ENCODE measurements at places on chromosomes 7 and 10.

DNA sequence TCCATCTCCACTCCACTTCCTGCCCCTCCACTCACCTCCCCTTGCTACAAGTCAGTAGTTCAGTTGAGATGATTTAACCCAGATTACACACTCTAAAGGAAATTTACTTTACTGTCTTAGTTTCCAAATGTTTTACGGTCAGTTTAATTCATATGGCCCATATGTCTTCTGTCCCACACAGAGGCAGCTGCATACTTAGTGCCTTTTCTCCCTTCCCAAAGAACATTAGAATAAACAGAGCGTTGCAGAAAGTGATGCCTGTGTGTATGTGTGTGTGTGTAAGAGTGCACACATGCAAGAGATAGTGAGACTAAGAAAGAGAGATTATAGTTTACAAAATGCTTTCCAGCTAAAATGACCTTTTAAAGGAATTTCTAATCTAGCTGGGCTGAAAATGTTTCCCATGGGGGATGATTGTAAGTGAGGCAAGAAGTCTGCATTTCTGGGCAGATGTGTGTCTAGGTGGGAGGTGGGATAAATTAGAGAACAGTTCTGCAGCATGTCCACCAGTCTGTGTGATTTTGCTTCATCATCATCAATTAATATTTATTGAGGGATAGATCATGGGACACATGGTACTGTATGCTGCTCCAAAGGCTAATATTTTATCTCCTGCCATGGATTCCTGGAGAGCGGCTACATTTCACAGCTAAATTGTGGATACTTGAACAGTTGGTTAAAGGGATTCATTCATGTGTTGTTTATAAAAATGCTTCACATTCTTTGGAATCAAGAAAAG lies 81.5 kb downstream of the NXPH1 start:
- no peak for DNase-seq

- no peak for DNase-seq
Observed at GRCh38 chr7:116145245-116145852, 65.0 kb upstream of the TES start.

GRCh38 chr7:28183627-28184026 lies 3.0 kb upstream of the JAZF1 start:
- no peak for DNase-seq

DNA sequence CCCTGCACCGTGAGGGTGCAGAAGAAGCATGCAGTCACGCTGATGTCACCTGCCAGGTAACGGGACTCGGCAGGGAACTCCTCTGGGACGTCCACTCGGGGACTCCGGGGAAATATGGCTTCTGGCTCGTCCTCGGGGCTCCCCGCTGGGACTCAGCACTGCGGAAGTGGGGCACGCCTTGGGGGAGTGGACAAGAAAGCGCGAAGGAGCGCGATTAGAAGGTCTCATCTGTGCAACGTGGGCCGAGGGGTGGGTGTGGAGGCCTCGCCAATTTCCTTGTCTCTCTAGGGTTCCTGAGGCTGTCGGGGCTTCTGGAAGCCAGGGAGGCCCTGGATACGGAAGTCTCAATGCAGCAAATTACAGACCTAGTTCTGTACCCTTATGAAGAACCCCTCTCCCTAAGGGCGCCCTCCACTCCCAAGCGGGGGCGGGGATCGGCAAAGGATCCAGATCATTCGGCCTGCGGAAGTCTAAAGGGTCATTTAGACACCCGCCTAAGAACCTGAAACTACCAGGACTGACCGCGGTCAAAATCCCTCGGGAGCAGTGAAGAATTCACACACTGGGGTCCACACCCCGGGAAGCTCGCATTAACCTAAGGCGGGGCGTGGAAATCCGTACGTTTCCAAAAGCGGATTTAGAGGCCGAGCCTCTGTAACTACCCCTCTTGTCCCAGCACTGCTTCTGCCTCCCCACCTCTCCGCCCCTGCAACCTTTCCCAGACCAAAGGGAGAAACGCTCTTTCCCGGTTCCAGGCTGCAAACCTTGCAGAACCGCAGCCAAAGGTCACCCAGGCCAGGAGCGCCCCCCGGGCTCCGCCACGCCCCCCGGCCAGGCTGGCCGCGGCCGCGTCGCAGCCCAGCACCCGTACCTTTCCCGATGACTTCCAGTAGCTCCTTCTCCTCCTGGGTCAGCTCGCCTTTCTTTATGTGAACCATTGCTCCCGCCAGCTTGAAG lies 640 bp downstream of the ANKMY2 start:
- peak; percentile 55 for DNase-seq

DNA sequence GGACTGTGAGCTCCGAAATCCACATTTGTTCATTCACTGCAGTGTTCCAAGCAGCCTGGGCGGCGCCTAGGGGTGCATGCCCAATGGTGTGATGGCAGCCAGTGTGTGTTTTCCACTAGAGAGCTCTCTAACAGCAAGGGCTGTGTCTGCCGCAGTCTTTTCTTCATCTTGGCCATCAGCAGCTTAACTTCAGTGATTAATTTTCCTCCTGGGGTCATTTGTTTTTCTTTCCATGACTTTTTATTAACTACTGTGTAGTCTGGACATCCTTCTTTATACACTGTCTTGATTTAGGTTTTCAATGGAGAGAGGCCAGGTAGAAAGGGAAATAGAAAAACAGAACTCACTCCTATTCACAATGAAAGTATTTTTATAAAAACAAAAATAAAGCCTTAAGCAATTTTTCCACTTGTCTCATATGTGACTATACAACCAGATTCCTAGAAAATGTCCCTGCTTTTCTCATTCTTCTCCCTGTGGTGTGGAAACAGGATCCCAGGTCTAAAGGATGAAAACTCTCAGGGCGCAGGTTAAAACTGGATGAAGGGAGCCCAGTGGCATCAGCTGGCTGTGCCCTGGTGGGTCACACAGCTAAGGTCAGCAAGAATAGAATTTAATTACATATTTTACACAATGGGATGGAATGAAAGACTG lies 176.8 kb downstream of the PKD1L1 start:
- DNase-seq: no peak

DNA sequence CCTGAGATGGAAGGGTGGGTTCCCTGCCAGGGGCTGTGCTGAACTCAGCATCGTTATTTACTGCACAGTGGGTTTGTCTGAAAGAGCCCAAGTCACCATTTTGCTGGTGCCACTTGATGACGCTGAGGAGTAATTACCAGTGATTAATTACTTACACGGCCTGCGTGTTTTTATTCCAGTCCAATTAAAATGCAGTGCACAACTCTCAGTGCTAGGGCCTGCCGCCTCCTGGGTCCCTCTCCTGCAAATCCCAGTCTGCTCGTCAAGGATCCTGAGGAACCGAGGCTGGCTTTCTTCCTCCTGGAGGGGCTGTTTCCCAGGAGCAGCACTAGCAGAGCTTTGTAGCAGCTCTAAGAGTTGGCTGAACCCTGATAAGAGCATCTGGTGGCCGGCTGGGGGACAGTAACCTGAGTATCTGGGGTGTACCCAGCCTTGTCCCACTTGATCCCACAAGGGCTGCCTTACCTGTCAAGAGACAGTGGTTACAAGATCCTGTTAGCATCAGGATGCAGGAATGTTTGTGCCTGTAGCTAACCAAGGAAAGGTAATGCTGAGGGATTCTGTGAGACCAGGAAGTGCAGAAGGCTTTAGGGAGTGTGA lies 45.1 kb upstream of the LRRC4 start:
- DNase-seq: no peak

DNA sequence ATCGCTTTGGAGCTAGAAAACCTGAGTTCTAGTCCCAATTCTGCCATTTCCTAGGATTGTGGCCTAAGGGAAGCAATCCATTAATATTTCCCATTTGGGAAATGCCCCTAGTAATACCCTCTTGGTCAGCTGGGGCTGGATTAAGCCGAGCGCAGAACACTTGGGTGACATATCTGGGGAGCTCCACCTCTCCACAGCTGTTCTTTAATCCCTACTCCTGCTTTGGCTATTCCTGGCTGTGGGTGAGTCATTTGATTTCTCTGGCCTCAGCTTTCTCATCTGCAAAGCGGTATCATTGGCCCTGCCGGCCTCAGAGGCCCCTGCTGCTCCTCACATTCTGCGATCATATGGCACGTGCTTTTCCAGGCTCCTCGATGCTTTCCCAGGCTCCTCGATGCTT lies 108.3 kb downstream of the BUB3 start:
- no peak for DNase-seq

DNA sequence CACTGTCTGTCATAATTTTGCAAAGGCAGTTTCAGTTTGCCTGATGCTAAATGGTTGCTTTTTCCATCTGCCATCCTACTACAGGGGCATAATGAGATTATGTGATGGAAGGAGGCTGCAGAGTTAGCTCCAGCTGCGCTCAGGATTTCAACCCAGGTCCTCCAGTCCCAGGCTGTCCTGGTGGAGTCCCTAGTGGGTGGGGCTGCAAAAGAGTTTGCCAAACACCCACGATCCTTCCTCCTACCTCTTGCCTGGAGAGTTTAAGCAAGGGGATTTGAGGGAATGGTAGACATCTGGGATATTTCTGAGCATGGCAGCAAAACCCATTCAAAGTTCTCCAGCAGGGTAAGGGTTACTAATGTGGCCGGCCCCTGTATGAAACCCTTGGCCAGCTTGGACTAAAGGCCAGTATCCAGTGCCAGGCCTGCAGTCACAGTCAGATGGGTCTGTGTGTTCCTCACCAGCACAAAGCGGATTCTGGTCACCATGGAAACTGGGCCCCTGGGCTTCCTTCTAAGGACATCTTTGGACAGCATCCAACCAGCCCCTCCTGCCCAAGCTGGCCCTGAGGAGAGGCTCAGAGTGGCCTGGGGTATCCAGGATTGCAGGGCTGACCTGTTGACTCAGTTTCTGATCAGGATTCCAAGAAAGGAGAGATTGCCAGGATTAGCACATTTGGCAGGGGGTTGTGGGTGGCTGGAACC lies 42.7 kb upstream of the CHST3 start:
- DNase-seq: no peak

GRCh38 chr10:97154162-97154561 lies 31.6 kb downstream of the SLIT1 start:
- no peak for DNase-seq

GRCh38 chr7:31192986-31193385 lies 140.9 kb downstream of the ADCYAP1R1 start:
- no peak for DNase-seq

GRCh38 chr7:112938863-112939573 lies 147.6 kb downstream of the GPR85 start:
- DNase-seq: no peak

GRCh38 chr7:125670926-125671572 lies 741.4 kb upstream of the POT1 start:
- DNase-seq: no peak

GRCh38 chr10:27660268-27660667 lies 85.4 kb downstream of the MKX start:
- DNase-seq: no peak

DNA sequence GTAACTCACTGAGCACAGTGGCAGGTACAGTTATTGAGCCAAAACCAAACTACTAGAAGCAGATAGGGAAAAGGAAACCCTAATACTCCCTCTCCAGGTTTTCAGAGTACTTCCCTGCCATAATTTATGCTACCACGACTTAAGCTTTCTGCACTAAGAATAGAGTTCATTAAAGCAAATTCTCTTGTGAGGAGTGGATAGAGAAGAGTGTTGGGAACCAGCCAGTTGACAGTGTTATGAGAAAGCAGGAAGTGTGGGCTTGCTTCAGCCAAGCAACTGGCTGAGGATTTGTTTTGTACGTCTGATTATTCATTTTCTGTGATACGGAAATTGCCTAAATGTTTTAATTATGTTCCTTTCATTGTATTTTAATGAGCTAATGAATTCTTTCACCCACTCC lies 280.5 kb downstream of the KIF20B start:
- DNase-seq: no peak

- no peak for DNase-seq
Observed at GRCh38 chr7:756231-756927, 29.3 kb upstream of the PRKAR1B start.

GRCh38 chr10:125118011-125118611 lies 42.3 kb downstream of the CTBP2 start:
- DNase-seq: no peak

- no peak for DNase-seq
Observed at GRCh38 chr7:133310232-133310862, 57.5 kb downstream of the EXOC4 start.

DNA sequence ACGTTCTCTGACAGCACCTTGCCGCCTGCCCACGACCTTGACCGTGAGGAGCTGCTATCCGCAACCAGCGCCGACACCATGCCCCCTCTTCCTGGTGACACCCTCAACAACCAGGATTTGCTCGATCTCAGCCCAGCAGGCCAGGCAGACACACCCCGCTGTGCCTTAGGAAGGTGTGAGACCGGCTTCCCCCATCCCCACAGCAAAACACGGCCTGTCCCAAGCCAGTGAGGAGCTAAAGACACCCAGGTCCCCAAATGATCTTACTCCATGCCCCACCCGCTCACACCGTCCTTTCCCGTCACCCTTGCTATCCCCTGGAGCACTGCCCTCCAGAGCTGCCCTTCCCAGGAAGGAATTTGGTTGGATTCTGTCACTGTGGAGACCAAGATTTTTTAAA lies 21.3 kb upstream of the TTYH3 start:
- no peak for DNase-seq

DNA sequence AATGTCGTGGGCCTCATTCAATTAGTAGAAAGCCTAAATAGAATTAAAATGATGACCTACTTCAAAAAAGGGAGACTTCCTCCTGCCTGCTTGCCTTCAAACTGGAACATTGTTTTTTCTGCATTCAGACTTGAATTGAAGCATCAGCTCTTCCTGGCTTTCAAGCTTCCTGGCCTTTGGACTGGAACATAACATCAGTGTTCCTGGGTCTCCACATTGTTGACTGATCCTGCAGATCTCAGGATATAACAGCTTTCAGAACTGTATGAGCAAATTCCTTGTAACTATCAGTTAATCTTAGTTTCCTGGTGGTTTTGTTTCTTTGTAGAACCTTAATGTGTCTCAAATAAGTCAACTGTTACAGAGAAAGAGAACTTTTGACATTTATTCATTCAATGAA lies 18.6 kb downstream of the MAGI2 start:
- DNase-seq: no peak

DNA sequence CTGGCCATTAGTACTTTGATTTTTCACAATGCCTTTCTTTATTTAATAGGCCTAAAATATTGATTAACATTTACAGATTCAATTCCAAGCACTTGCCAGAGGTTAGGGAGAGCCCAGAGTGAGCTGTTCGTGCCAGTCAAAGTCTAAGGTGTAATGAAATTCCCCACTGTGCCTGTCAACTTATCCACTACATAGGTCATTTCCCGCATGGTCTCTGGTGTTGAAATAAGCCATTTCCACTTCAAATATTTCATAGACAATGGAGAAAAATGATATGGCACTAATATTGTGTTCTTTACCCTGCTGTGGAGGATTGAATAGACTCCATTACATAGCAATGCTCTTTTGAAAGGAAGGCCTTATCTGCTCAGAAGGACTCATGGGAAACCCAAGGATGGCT lies 978.1 kb upstream of the CELF2 start:
- DNase-seq: no peak

Data from CD4-positive, alpha-beta T cell treated with Interleukin-2 at 100 ng/mL for 4 hours (primary cell).